ENCODE measurements at places on chromosomes 5 and 9.
A peak's percentile ranks its signal among the peaks of the same experiment; 100 is the strongest.

- DNase-seq = no peak
These were observed 24.5 kb upstream of the EXOC3 start for GRCh38 chr5:418162-419121.

- DNase-seq = peak; percentile 15
These were observed 373.6 kb downstream of the ADGRV1 start for GRCh38 chr5:90932052-90932699.

DNA sequence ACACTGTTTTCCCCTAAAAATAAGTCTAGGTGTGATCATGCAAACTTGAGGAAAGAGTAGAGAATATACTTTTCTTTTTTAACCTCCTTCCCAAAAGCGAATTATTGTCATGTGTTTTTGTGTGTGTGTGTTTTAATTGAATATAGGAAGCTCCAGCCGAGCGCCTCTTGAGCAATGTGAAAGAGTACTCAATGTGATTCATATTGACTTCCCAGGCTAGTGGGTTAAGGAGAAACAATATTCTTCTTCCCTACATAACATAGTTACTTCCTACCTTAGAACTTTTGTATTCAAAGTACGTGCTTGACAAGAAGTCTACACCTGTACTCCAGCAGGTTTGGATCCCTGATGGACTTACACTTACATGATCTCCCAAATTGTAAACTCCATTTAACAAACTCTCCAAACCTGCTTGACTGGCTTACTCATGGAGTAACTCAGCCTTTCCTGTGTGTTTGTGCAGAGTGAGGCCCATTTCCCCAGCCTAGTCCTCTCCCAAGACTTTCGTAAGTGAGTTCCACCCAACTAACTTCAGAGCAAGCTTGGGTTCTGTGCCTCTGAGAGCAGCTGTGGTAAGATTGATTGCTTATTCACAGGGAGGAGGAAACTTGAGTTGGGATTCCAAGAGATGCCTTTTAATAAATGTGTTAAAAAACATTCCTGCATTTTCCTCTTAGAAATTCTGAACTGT lies 9.3 kb downstream of the SLC28A3 start:
- no peak for DNase-seq

DNA sequence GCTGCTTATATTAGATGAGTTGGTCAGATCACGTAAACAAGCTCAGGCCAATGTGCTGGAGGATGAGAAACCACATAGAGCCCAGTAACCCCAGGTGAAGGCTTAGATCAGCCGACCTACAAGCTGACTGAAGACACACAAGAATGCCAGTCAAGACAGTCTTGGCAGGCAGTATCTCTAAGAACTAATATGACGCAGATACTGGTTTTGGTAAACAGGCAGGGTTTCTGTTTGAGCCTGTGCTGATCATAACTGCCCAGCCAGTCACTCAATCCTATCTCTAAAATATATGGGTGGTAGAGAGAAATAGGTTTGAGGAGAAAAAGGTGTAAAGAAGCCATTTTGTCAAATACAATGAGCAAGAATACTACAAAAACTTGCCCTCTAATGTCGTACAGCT lies 7.8 kb upstream of the RIGI start:
- no peak for DNase-seq

DNA sequence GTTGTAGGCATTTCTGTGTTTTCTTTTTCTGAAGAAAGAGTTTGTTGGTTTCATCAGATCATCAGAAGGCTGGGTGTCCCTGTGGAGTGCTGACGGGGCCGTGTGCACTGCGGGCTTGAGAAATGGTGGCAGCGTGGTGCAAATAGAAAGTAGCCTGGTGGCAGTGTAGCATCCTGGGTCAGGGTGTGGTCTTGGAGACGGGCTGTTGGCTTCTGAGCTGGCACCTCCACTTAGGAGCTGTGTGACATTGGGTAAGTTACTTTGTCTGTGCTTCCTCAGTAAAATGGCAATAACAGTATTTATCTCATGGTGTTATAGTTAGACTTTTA lies 10.0 kb upstream of the NDST1 start:
- DNase-seq = no peak

DNA sequence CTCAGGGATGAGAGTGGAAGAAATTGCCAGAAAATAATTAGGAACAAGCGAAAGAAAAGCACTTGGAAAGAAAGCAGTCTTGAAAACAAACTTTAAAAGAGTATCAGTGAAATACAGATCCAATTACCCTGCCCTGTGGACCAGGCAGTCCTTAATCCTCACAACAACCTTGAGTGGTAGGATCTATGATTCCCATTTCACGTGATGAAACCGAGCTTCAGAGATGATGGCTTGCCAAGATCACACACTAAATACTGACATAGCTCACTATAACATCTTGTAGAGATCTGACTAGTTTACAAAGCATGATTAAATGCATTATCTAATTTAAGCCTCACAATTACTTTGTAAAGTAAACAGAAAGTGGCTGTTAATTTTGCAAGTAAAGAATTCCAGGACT lies 55.5 kb upstream of the ABCA1 start:
- DNase-seq = no peak

GRCh38 chr5:116482394-116482793 lies 92.2 kb downstream of the SEMA6A start:
- DNase-seq = no peak

DNA sequence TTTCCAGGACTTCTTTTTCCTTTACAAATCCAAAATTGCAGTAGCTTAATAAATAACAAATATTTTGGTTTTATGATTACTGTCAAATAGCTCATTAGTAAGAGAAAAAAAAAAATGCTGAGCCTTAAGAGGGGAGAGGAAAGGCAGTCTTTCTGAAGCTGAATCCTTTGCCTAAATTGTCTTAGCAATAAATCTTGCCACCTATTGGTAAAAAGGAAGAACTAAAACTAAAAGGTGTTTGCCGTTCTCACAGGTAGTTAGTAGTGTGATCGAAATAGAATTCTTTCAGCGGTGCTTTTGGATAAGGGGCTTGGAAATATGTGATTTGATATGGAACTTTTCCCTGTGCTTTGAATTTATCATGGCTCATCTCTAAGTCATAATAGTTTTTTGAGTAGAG lies 31.2 kb downstream of the PIK3R1 start:
- DNase-seq = no peak

GRCh38 chr5:4374866-4375265 lies 765.3 kb upstream of the ADAMTS16 start:
- no peak for DNase-seq

DNA sequence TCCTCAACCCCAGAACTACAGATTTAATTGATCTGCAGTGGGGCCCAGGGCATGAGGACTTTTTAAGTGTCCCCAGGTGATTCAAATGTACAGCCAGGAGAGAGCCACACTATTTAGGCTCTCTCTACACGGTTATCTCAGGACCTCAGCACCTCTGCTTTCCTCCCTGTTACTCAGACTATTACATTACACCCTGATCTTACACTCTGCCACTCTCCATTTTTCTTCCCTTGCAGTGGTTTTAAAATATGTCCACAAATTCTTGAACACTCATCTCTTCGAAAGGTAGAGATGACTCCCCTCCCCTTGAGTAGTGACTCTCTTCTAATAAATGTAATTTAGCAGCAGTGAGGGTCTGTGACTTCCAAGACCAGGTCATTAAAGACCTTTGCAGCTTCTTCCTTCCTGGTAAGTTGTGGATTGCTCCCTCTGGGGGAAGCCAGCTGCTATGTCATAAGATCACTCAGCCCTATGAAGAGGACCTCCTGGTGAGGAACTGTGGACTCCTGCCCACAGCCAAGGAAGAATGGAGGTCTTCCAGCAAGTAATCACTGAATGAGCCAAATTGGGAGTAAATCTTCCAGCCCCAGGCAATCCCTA lies 87.5 kb upstream of the SSBP2 start:
- no peak for DNase-seq

GRCh38 chr5:73321757-73322436 lies 126.7 kb downstream of the FOXD1 start:
- DNase-seq = no peak

- DNase-seq = no peak
These were observed 744 bp downstream of the GMCL2 start for GRCh38 chr5:178186427-178186826.

DNA sequence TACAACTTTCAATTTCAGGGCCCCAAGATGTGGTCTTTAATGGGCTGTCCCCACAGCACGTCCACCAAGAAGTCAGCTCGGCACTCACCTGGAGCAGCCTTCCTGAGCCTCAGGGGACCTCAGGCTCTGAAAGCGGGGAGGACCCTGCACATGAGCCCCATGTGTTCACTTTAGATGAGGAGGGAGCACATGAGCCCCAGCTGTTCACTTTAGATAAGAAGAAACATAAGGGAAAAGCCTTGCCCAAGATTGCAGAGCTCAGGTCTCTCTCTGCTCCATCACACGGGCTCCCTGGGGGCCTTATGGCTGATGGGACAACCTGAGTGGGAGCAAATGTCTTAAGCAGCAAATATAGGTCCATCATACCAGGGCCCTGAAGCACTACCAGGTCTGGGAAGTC lies 56.4 kb downstream of the NIPSNAP3B start:
- DNase-seq = no peak

GRCh38 chr5:104573949-104574709 lies 1011.5 kb upstream of the NUDT12 start:
- DNase-seq = no peak

- DNase-seq = no peak
These were observed 44.7 kb upstream of the AKNA start for GRCh38 chr9:114432323-114433067.

DNA sequence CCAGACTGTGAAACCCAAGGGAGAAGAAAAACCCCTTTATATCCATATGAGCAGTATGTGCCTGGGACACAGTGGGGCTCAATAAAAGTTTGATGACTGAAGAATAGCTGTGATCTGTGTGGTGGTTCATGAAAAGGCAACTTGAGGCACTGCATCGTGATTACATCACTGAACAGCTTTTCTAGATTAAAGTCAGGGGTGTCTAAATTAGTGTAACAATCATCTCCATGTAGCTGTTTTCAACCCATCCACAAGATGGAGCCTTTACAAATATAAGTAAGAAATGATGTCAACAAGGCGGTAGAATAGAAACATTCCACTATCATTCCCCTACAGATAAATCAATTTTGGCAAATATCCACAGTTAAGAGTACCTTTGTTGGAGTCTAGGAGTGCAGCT lies 55.5 kb downstream of the PRRC1 start:
- DNase-seq = no peak

DNA sequence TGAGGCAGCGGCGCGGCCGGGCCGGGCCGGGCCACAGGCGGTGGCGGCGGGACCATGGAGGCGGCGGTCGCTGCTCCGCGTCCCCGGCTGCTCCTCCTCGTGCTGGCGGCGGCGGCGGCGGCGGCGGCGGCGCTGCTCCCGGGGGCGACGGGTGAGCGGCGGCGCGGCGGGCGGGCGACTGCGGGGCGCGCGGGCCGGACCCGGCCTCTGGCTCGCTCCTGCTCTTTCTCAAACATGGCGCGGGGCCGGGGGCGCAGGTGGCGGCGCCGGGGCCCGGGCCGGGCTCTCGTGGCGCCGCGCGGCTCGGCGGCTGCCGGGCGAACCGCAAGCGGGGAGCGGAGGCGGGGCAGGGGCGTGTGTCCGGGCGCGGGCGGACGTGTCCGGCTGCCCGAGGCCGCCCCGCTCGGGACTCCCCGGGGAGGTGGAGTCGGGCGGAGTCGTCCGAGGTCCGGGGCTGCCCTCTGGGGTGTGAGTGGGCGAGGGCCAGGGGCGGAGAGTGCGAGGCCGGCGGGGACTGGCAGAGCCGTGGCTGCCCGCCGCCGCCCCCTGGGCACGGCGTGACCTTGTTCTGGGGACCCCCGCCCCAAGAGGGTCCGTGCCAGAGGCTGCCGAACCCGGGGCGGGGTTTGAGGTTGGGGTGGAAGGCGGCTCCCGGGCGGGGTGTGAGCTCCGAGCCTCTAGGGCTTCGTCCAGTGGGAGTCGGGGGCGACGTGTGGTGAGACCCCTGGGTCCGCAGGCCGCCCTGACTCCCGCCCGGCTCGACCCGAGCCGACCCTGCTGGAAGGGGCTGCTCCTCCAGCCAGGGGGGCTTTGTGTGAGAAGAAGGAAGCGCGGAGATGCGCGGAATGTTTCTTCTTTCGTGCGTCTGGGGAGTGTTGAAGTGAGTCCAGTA lies 485 bp downstream of the TGFBR1 start:
- peak; percentile 23 for DNase-seq

GRCh38 chr9:10700915-10701314 lies 88.1 kb upstream of the PTPRD start:
- DNase-seq = no peak

DNA sequence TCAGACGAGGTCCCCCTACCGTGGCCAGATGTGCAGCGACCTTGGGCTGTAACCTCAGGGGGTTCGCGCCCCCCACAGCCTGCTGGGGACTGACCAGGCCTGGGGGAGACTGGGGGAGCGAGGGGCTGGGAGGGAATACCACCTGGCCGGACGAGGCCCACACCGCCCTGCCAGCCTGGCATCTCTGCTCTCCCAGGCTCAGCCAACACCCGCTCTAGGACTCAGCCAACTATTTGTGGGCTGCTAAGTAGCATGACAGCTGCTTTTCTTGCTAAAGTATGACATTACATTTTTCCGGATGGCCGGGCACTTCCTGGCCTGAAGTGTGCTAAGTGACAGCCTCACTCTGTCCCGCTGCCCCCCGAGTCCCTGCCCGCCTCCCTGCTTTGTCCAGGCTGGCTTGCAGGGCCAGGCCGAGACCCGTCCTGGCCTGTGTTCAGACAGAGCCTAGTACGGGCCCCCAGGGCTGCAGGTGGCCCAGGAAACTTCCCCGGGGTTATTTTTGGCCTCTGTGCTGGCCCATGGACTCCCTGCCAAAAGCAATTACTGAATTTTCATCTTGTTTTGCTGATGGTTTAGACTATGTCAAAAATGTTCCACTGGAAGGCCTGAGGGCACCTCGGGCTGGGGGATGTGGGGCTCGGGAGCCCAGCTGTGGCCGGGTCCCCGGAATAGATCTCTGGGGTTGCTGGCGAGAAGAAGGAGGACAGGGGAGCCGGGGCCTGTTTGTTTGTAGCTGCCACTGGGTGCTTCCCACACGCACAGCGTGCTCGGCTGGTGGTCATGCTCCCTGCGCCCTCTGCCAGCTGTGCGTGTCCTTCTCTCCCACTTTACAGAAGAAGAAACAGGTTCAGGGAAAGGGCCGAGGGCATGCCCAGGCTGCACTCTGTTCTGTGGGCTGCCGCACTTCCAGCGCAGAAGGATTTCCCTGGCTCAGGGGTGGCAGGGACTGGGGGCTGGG lies 13.4 kb upstream of the SLC2A6 start:
- DNase-seq = no peak

DNA sequence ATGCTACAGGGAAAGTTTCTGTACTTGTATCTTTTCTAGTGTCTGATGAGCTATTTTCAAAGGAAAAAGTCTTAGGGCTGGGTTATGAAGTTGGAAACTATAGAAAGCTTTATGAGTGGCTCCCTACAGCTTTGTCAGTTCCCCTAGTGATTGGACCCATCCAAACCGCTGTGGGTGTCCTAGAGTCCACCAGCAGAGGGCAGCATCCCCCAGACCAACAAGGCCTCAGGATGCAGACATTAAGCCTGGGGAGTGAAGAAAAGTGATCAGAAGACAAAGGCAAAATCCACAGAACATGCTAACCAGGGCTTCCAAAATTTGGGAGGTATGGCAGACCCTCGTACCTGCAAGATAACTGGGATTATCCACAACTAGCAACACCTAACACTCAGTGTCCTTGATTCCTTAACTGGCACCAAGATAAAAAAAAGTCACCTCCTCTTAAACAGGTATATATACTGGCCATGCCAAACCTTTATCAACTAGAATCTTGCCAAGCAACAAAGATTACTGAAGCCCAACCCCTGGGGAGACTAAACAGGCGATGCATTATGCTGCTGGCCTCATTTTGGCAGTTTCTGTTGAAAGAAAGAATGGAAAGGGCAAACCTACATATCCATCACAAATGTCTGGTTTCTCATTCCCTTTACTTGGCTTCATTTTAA lies 110.4 kb upstream of the NR5A1 start:
- peak; percentile 59 for DNase-seq

- no peak for DNase-seq
These were observed 287.2 kb downstream of the ZSWIM6 start for GRCh38 chr5:61619289-61619688.

- DNase-seq = no peak
These were observed 18.3 kb downstream of the ASPN start for GRCh38 chr9:92463984-92464383.

All from stimulated activated CD4-positive, alpha-beta T cell treated with anti-CD3 and anti-CD28 coated beads, Interleukin-15, amount 100 ng/mL, for 48 hours (primary cell).